ENCODE measurements at places on chromosomes 12 and 14.

- no peak for DNase-seq
Observed at GRCh38 chr14:30387871-30388270, 171.1 kb upstream of the G2E3 start.

- DNase-seq = no peak
Observed at GRCh38 chr12:117388951-117389446, 27.6 kb upstream of the NOS1 start.

DNA sequence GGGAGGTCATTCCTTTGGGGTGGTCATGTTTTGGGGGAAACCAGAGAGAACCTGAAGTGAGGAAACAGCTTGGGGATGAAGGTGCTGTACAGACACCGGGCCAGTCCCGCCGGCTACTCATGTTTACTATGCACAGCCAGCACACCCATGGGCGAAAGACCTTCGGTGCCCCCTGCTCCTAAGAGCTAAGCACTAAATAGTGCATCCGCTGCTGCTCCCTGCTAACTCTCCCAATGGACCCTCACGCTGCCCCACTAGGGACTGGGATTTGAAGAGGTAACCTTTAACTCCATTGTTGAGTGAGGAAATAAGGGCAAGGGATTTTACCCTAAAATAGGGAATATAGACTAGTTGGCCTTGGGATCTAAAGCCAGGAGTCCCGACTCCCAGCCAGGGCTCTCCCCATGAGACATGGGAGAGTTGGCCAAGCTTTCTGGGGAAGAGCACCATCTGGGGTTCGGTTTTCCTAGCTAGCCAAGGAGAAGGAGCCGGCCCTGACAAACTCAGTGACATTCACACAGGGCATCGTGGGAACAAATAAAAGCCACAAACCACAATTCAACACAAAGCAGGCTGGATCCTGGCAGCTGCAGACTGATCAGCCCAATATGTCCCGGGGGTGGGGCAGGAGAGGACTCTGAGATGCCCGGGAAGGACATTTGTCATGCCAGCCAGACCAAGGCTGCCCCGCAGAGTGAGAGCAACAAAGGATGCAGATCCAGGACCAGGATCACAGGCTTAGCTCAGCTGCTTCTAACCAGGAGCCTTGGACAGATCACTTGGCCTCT, 91.7 kb downstream of the SINHCAF start:
- no peak for DNase-seq

DNA sequence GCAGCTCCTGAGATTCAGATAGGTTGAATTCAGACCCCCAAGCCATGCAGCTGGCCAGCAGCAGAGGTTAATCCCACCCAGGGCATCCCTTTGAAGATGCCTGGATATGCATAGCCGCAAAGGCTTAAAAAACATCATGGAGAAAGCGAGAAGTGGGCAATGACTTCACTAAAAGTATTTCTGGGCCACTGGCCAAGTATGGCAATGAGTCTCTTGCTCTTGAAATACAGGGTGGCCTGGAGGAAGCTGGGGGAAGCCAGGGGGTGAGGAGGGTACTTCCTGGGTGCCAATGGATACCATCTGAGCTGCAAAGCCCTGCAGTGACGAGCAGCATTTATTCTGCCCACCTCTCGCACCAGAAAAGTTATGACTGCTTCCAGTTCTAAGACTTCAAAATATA, 539.3 kb upstream of the TBX3 start:
- DNase-seq = no peak

- DNase-seq = no peak
Observed at GRCh38 chr14:35250319-35250718, 41.9 kb upstream of the PSMA6 start.

GRCh38 chr12:45205165-45205825, 10.6 kb upstream of the ANO6 start:
- no peak for DNase-seq
